Mononuclear cell (primary cell): ENCODE measurements at places on chromosomes 3 and 15. TPM values are rescaled to one million over a fixed set of nuclear protein-coding genes. Genes with fewer than 3 reads are reported as not detected.

PRR20G gene
- total RNA-seq, result not detected

IGSF11 gene
- total RNA-seq, result 0.10 TPM

ROBO1 gene
- total RNA-seq, result 0.42 TPM

IFT57 gene
- 97.0 TPM for total RNA-seq

ARGFX gene
- total RNA-seq, result not detected

MINAR1 gene
- 0.42 TPM for total RNA-seq

TPRG1 gene
- total RNA-seq, result 2.4 TPM

CACNA2D2 gene
- 1.5 TPM for total RNA-seq

ITPKA gene
- total RNA-seq, result 0.10 TPM

CORO2B gene
- total RNA-seq, result 0.10 TPM

SKOR1 gene
- 1.9 TPM for total RNA-seq

PRSS50 gene
- not detected for total RNA-seq

C3orf20 gene
- total RNA-seq, result 0.21 TPM

ZMYND10 gene
- 0.10 TPM for total RNA-seq

NR2E3 gene
- total RNA-seq, result not detected

SLC27A2 gene
- 0.42 TPM for total RNA-seq
